ENCODE measurements at places on chromosomes 1 and 21.

DNA sequence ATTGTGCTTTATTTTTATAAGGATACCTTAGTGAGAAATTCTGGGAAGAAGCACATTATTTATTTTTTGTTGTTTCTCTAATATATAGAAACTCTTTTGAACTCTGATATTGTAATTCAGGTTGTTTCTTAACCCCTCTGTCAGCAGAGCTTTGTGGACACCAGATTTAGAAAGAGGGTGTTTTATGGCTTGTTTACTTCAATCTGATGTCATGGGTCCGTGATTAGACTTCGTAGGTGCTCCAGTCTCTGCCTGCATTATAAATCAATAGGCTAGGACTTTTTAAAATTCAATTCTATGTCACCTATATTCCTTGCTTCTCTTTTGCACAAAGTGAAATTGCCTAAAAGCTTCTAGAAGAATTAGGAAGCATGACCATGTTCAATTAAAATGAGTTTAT lies 47.3 kb upstream of the CCDC190 start:
- DNase-seq = no peak

- DNase-seq = no peak
Measured at GRCh38 chr1:241171991-241172390, 185.0 kb downstream of the RGS7 start.

GRCh38 chr1:14539953-14540563 lies 58.4 kb upstream of the KAZN start:
- DNase-seq = no peak

GRCh38 chr1:118711356-118711755 lies 276.8 kb downstream of the TBX15 start:
- no peak for DNase-seq

DNA sequence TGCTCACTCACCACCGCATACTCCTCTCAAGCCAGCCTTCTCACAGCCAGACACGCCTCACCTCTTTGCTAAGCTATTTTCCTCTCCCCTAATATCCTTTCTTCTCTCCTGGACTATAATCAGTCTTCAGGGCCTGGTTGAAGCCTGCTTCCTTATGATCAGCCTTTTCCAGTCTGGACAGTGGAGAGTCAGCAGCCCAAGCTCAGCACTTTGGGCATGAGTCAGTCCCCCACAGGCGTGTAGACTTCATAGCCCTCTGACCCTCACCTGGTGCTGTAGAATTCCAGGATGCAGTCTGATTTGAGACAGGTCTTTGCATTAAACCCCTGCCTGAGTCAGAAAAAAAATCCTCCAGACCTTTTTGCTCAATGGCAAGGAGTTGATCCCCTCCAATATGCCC lies 2.5 kb downstream of the HPCAL4 start:
- no peak for DNase-seq

DNA sequence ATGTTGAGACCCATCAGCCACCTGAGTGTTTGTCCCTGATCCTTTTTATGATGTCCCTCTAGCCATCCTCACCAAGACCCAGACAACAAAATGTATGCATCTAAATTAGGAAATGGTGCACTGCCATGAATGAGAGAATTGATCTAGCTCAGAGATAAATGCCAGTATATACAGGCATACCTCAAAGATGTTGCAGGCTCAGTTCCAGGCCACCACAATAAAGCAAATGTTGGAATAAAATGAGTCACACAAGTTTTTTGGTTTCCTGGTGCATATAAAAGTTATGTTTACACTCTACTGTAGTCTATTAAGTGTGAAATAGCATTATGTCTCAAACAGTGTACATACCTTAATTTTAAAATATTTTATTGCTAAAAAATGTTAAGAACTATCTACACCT lies 63.9 kb downstream of the CHIA start:
- no peak for DNase-seq

DNA sequence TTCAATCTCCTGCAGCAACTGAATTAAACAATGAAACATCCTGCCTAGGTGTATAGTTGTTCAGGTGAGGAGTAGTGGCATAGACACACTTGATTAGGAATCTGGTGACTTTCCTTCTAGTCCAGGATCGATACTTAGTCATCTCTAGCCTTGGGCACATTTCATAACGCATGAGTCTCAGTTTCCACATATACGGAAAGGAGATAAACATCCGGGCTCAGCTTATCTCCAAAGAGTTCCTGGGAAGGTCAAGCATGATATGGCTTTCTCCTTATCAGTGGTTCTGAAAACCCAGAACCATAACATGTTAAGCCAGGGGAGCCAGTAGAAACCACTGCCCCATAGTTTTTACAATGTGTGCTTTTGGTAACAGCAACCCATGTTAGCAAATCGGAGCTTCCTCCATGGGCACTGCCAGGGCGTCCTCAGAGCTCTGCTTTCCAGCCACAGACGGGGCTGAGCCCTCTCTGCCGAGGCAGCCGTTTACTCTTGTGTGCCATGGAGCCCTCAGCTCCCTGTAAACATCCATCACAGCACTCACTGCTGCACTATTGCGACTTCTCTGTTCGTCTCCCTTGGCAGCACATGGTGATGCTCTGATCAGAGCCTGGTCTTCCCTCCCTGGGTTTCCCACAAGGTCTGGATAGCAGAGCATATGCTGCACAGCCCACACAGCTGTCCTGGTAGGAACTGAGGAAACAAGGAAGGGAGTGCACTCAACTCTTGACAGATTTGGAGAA lies 34.6 kb downstream of the RUNX1 start:
- DNase-seq = no peak

DNA sequence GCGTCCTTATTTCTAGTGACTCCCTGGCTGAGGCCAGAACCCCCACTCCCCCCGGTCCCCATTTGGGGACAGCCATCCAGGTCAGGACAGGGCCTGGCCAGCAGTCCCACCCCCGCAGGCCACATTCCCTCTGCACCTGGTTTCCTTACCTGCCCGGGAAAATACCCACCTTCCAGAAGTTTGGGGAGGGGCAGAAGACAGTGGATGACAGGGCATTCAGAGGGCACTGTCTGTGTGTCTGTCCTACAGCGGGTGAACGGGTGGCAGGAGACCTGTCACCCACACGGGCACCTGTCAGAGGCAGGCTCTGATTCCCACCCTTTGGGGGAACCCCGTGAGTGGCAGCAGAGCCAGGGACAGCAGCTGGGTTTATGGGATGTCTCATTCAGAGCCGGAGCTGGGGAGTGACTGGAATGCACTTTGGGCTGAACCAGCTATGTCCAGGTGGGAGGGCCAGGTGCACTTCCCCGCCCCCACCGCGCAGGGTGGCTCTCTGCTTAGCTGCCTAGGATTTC lies 2.0 kb downstream of the ARHGEF16 start:
- no peak for DNase-seq

DNA sequence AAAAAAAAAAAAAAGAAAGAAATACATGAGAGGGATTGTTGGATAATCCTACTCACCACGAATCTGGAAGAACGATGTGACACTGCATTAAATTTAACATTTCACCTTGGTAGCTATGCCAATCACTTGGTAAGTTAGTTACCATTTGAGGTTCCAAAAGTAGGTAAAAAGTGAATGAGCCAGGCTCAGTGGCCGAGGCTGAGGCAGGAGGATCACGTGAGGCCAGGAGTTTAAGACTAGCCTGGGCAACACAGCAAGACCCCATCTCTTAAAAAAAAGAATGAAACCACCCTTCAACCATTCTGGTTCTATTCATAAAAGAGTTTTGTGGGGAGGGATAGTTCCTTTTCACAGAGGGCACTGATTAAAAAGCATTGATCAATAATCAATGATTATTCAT lies 133.6 kb downstream of the ADSS2 start:
- no peak for DNase-seq

DNA sequence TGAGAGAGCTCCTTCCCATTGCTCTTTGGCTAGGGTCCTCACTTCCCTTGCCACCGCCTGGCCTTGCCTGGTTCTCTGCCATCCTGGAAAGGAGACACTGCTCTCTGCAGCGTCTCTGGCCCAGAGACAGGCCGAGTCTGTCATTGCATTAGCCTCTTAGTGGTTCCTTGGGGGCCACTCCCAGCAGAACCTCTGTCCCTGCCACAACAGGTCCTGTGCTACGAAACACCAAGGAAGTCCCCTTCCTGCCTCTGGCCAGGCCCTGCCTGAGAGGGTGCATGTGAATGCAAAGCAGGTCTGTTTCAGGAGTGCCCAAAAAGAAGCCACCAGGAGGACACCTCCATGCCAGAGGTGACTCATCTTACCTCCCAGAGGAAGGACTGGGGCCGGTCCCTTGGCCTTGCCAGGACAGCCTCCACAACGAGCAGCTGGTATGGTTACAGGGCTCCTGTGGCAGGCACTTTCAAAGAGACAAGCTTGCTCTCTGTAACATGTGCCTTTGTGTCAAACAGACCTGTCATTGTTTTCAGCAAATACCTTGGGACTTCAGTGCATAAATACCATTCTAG lies 59.6 kb downstream of the VPS26C start:
- DNase-seq = no peak

DNA sequence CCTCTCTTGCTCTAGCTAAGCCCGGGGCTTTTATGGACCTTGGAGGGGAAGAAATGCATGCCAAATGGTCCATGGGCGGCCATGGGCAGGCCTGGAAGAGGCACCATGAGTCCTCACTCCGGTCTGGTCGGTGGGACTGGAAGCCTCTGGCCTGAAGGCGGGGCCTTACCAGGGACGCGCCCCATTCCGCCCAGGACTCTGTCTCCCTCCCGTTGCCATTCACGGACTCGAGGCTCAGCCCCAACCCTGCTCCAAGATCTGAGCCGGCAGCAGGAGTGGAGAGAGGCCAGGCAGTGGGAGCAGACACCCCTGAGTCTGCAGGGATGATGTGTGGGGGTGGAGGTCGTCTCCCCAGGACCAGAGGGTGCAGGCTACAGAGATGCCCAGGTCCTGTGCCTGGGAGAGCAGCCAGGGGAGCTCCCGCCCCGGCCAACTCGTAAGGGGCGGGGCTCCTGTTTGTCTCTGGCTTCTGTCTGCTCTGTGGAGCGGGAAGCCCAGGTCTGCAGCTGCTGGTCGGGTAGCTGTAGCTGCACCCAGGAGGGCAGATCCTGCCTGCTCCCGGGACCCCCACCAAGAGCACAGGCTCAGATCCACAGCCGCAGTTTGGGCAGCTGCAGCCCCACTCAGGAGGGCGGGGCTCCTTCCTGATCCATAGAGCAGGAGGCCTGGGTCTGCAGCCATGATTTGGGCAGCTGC lies 8.3 kb upstream of the KANK4 start:
- no peak for DNase-seq

DNA sequence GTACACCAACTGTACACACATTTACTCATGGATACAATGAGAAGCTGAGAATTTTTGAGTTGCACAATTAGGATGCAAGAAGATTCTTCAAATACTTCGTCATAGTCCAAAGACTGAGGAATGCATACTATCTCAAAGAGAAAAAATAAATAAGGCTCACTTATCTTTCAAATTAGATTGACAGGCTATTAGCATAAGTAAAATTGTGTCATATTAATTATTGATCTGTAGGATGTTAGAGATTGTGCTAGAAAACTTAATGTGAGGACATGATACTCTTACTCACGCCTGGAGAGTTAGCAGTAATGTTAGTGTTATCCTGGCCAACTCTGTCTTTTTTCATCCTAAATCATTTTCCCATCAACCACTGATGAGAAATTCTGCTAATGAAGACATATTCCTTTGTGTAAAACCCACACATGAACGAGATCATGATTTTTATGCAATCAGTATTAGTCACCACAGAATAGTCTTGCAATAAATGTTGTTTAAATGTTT lies 659.0 kb downstream of the LTN1 start:
- DNase-seq = no peak

DNA sequence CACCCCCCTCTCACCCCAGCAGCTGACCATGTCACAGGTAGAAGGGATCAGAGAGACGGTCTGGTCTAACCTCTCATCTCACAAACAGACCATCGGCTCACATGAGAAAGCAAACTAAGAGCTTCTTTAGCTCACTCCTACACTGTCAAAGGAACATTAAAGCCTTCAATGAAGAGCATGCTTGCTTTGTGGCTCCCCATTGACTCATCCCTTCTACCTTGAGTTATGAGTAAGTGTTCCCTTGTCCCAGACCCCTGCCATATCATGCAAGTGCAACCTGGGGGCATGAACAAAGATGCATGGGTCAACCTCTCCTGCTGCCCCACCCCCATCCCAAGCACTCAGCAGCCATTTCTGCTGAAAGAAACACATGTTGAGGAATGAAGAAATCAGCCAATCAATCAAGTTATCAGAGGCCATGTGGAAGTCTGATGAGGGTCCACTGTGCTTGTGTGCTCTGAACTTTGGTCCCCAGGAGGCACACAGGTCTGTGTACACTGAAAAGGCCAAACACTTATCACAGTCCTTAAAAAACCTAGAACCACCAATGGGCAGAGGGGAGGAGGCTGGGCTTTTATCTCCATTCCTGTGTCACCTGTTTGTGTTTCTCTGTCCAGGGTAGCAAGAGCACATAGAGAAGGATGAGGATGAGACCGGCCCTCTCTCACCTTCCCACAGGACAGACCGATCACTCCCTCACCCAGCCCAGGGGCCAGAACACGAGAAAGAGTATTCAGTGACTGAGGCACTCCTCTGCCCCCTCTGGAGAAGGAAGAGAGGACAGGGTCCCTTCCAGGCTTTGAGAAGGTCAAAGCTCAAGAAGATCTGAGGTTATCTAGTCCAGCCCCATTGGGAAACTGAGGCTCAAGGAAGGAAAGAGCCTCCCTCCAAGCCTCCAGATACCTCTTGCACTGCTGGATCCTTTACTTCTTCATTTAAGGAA lies 9.5 kb downstream of the ETNK2 start:
- no peak for DNase-seq

DNA sequence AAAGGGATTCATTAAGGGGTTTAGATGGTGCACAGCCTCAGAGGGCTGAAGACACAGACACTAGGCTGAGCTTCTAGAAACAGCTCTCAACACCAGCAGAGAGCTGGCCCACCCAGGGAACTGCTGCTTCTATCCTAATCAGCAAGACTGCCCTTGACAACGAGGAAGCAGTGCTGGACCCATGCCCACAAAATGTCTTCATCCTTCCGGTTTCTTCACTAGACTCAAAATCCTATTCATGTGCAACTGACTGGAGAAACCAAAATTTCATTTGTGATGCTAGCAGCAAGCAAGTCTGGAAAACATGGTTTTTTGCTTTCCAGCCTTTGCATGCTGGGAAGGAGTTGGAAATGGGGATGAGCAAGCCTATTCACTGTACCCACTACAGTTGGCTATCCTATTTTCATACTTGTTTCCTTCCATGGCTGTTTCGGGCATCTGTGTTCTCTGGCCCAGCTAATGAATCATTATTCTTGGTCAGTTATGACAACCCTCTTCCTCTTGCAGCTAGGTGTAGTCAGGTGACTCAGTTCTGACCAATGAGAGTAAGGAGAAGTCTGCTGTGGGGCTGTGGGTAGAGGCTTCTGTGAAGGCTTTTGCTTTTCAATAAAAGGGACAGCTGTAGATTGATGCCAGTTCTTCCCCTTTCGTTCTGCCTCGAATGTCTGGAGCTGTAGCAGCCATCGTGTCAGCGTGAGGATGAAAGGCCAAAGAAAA lies 14.6 kb upstream of the TMEM61 start:
- DNase-seq = no peak

- no peak for DNase-seq
Measured at GRCh38 chr1:13956393-13956792, 256.4 kb downstream of the PRDM2 start.

All from stimulated activated CD4-positive, alpha-beta T cell treated with anti-CD3 and anti-CD28 coated beads, Interleukin-1b, Interleukin-23, amount 100 ng/mL, for 1 hour (primary cell).